Progenitor cell of endocrine pancreas (in vitro differentiated cells): ENCODE measurements at places on chromosomes 7 and 10. TPM values are rescaled to one million over a fixed set of nuclear protein-coding genes. Genes with fewer than 3 reads are reported as not detected.

DNA sequence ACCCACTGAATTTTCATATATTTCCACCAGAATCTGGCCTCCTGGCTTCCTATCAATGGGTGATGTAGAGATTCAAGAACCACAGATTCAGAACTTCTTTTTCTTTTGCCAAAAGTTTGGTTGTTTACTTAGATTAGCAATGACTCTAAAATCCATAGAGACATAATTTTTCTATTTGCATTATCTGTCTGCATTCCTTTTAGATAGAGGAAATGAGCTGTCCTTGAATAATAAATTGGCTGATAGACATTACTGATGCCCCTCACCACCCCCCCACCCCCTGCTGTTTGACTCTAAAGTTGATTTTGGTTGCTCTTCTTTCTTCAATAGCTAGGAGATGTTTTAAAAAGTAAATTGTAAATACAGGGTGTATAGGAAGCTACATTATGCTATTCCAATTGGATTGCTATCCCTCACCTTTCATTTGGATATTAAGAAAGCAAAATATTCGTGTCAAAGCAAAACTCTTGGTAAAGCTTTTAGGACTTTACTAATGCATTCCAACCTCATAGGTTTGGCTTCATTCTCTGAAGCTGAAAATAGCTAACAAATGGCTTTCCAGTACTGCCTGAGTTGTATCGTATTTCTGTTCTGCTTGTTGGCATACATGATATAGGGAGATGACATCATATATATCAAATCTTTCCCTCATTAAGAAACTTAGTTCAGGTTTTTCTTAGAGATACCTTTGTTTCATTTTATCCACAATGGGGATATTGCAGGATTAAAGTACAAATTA lies 606.0 kb downstream of the ARL4A start:
- H3K36me3 ChIP-seq = no peaks in the 10 kb centered on the region
- H3K4me1 ChIP-seq = no peaks in the 10 kb centered on the region
- H3K4me3 ChIP-seq = no peak overlapping the region

GRCh38 chr10:24382979-24383663 lies 174.2 kb downstream of the KIAA1217 start:
- H3K4me1 ChIP-seq = peaks cover 48% of the 10 kb centered on the region
- H3K27ac ChIP-seq = peak overlapping the region; percentile 98
- peak; percentile 30 for DNase-seq

VIM gene
- total RNA-seq = 172 and 261 TPM in 2 replicates

- peaks cover 12% of the 10 kb centered on the region for H3K4me1 ChIP-seq
- no peak overlapping the region for H3K27ac ChIP-seq
- H3K4me3 ChIP-seq = no peak overlapping the region
- no peaks in the 10 kb centered on the region for H3K27me3 ChIP-seq
- no peak for DNase-seq
- no peaks in the 10 kb centered on the region for H3K36me3 ChIP-seq
Observed at GRCh38 chr10:22962817-22963216, 35.0 kb downstream of the ARMC3 start.

- peaks cover 15% of the 10 kb centered on the region for H3K4me1 ChIP-seq
- H3K27me3 ChIP-seq = peaks cover 3% of the 10 kb centered on the region
- peak overlapping the region; percentile 51 for H3K4me3 ChIP-seq
- DNase-seq = no peak
Observed at GRCh38 chr7:73358590-73359275, 30.8 kb downstream of the FKBP6 start.

ANKRD61 gene
- 0.22 and 0.47 TPM in 2 replicates for total RNA-seq

SEMA3C gene
- total RNA-seq = 136 and 137 TPM in 2 replicates

OPN4 gene
- not detected in 2 replicates for total RNA-seq

DNA sequence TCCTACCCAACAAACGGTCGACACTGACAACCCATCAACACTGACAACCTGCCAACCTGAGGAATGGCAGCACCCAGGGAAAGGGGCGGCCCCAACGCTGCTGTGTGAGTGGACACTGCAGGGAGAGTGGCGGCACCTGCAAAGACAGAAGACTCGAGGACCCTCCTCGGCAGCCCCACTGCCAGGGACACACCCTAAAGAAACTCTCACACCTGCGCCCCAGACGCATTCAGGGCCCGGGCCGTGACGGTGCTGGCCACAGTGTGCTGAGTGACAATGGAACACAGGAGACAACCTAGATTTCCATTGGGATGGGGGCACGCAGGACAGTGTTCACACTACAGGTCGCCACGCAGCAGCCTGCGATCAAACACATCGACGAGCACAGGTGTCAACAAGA lies 3.6 kb downstream of the CAMK2B start:
- H3K4me1 ChIP-seq = peaks cover 23% of the 10 kb centered on the region
- H3K27ac ChIP-seq = no peak overlapping the region
- DNase-seq = no peak
- H3K36me3 ChIP-seq = no peaks in the 10 kb centered on the region
- peaks cover 35% of the 10 kb centered on the region for H3K27me3 ChIP-seq

DNAJC12 gene
- 5.9 and 6.1 TPM in 2 replicates for total RNA-seq

PILRA gene
- total RNA-seq = 3.9 and 5.3 TPM in 2 replicates

DNA sequence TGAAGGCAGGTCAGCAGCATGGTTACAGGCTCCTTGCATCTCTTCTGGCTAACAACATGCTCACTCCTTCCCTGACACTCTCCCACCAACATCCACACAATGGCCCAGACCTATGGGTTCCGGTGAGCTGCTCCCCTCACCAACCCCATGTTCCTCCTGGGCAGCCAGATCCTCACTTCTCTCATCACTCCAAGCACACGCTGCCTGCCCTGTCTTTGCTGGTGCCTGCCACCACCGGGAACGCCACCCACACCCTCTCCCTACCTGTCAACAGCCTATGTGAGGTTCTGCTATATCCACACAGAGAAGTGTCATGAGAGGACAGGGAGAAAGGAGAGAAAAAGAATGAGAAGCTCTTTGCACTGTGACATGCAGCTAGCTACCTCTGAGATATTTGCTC lies 14.6 kb downstream of the PARP12 start:
- peaks cover 7% of the 10 kb centered on the region for H3K27me3 ChIP-seq
- H3K36me3 ChIP-seq = no peaks in the 10 kb centered on the region
- no peak overlapping the region for H3K4me3 ChIP-seq
- H3K27ac ChIP-seq = no peak overlapping the region

HTR5A gene
- total RNA-seq = not detected in 2 replicates

DNA sequence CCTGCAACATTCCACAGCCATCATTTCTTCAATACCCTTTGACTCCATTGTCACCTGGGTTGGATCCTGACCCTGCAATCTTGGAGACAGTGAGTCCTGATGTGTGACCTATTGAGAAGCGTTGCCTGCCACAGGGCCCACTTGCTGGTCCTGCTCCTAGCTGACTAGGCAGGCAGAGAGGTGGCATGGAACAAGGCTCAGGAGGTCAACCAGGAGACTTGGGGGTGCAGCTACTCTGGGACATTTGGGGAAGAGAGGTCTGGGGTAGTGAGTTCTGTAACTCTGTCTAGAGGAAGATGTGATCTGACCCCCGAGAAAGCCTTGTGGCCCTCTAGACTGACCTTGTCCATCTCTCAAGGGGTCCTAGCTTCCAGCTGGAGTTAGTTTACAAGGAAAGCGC lies 1.8 kb downstream of the ZMIZ2 start:
- DNase-seq = no peak
- peak overlapping the region; percentile 81 for H3K4me3 ChIP-seq
- H3K27me3 ChIP-seq = no peaks in the 10 kb centered on the region
- peaks cover 21% of the 10 kb centered on the region for H3K4me1 ChIP-seq
- H3K36me3 ChIP-seq = peaks cover 4% of the 10 kb centered on the region

BMPR1A gene
- total RNA-seq = 80.7 and 89.7 TPM in 2 replicates

SMO gene
- 103 and 104 TPM in 2 replicates for total RNA-seq

DNA sequence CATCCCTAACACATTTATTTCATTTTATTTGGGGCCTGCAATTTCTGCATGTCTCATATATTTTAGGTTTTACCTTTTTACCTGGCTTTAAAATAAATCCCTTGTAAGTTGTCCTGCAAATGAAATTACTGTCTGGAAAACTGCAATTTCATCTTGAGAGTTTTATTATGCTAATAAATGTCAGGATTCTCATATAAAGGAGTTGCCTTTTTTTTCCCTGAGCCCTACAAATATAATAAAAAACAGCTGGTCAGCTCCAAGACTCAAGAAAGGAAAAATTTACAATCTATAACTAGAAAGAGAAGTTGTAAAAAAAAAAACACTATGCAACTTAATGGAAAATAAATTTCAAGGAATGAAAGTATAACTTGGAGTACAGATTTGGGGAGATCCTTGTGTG lies 108.7 kb downstream of the SH2D4B start:
- H3K36me3 ChIP-seq = no peaks in the 10 kb centered on the region
- no peak for DNase-seq
- H3K27me3 ChIP-seq = no peaks in the 10 kb centered on the region
- no peaks in the 10 kb centered on the region for H3K4me1 ChIP-seq
- H3K4me3 ChIP-seq = no peak overlapping the region
- H3K27ac ChIP-seq = no peak overlapping the region

SPDYE16 gene
- total RNA-seq = 0.31 and 0.47 TPM in 2 replicates

GRCh38 chr7:130207033-130207432 lies 627 bp upstream of the SSMEM1 start:
- no peaks in the 10 kb centered on the region for H3K27me3 ChIP-seq
- no peak overlapping the region for H3K27ac ChIP-seq
- peaks cover 4% of the 10 kb centered on the region for H3K4me1 ChIP-seq
- peaks cover 4% of the 10 kb centered on the region for H3K36me3 ChIP-seq
- H3K4me3 ChIP-seq = no peak overlapping the region

SAMD9L gene
- total RNA-seq = not detected in 2 replicates

NHLRC2 gene
- total RNA-seq = 41.7 and 43.6 TPM in 2 replicates

DNA sequence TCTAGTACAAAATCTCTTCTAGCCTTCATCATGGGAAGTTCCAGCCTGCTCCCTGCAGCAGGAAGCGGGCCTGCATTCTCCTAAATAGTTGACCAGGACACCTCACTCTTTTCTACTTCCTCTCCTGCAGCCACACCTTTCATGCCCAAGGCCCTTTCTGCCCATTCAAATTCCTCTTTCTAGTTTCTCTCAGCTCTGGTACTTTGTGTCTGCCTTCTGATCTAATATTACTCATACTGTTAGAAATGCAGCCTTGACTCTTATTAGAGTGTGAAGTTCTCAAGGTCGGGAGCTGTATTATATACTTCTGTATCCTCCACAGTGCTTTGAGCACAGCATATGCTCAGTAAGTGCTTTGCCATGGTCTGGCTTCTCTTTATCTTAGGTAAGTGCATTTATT lies 103.1 kb downstream of the PRKCQ start:
- H3K27ac ChIP-seq = no peak overlapping the region
- H3K36me3 ChIP-seq = peaks cover 12% of the 10 kb centered on the region
- peaks cover 3% of the 10 kb centered on the region for H3K27me3 ChIP-seq
- peaks cover 16% of the 10 kb centered on the region for H3K4me1 ChIP-seq
- H3K4me3 ChIP-seq = no peak overlapping the region
- no peak for DNase-seq

GRCh38 chr10:112999102-112999501 lies 49.1 kb downstream of the TCF7L2 start:
- no peak overlapping the region for H3K4me3 ChIP-seq
- peaks cover 13% of the 10 kb centered on the region for H3K36me3 ChIP-seq
- peak overlapping the region; percentile 22 for H3K27ac ChIP-seq
- no peaks in the 10 kb centered on the region for H3K27me3 ChIP-seq
- no peak for DNase-seq

DNA sequence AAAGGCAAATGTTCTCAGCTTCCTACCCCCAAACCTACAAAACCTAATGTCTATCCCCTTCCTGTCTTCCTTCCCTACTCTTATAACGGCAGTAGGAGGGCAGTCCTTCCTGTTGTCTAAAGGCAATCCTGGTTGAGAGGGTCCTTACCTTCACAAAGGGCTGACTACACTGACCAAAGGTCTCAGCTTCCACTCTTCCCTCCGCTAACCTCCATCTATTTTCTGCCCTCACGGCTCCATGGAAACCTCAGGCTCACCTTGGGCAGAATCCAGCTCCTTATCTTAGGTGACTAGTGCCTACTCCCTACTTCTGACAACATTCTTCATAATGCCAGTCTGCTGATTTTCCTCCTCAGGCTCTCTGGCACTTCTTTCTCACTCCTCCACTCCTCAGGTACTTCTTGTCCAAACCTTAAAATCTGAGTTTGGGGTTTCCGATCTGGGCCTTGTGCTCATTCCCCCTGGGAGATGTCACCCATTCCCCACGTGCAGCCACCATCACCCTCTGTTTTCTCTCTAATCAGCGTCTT lies 542 bp downstream of the FBXL13 start:
- H3K36me3 ChIP-seq = peaks cover 10% of the 10 kb centered on the region
- H3K27me3 ChIP-seq = no peaks in the 10 kb centered on the region
- H3K27ac ChIP-seq = peak overlapping the region; percentile 97

AGK gene
- 25.6 and 30.0 TPM in 2 replicates for total RNA-seq

DNA sequence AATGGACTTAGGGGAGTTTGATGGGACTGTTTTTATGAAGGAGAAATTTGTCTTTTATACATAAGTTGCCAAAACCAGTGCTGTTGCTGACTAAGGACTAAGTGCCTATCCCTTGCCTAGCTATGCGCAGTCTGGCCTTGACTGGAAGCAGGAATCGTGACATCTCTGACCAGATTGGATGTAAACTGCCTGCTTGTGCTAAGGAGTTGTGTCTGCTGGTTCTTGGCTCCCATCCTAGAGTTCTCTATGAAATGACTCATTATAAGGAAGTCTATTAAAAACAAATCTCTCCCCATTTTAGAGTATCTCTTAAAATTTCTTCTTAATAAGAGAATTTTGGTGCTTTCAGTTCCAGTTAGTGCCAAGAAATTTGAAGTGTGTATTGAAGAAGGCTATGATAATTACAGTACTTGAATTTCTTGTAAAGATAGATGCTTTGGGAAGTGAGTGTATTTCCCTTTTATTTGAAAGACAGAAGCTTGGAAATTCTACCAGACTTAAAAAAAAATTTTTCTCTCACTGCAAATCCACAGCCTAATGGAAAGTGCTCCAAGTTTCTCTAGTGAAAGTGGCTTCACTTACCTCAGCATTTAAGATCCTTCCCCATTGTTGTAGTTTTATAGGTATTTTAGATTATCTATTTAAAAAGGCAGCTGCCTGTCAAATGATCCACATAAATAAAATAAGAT lies 77.6 kb downstream of the BICC1 start:
- H3K4me1 ChIP-seq = peaks cover 11% of the 10 kb centered on the region
- no peak for DNase-seq
- H3K36me3 ChIP-seq = no peaks in the 10 kb centered on the region
- H3K27ac ChIP-seq = no peak overlapping the region
- no peak overlapping the region for H3K4me3 ChIP-seq

DKK1 gene
- total RNA-seq = 2.5 and 4.7 TPM in 2 replicates

EMX2 gene
- total RNA-seq = 0.89 TPM in 1 of 2 replicates, not detected in the other

NEBL gene
- 13.2 and 17.2 TPM in 2 replicates for total RNA-seq

HMX2 gene
- total RNA-seq = not detected in 2 replicates
